ENCODE measurements at places on chromosomes 7 and 10. TPM values are rescaled to one million over a fixed set of nuclear protein-coding genes. Genes with fewer than 3 reads are reported as not detected.

P4HA1 gene
- 57.4 TPM for total RNA-seq

DDC gene
- not detected for total RNA-seq

INA gene
- 0.07 TPM for total RNA-seq

H2BK1 gene
- not detected for total RNA-seq

PDE6C gene
- not detected for total RNA-seq

SSC4D gene
- total RNA-seq = 1.0 TPM

Data from nasal cavity respiratory epithelium epithelial cell of viscerocranial mucosa (primary cell).